ENCODE measurements at places on chromosomes 2 and 18.

DNA sequence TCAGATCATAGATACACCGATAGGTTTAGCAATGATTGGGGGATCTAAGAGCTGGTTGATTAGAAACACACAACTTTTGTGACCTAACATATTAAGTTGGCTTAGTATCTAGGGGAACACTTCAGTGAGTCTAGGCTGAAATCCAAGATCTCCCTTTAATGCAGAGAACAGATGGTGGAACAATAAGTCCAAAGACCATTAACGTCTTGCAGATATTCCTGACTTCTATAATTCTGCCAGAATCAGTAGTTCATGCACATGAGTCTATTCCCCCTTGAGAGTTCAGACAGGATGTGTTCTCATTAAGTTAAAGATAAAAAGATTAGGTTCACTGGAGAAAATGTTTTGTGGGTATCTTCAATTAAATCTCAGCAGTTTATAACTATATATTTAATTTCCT is 506.5 kb downstream of the TSN start:
- no peak for DNase-seq

- DNase-seq, result no peak
These were observed 52.0 kb downstream of the HDAC4 start for GRCh38 chr2:239348563-239349452.

DNA sequence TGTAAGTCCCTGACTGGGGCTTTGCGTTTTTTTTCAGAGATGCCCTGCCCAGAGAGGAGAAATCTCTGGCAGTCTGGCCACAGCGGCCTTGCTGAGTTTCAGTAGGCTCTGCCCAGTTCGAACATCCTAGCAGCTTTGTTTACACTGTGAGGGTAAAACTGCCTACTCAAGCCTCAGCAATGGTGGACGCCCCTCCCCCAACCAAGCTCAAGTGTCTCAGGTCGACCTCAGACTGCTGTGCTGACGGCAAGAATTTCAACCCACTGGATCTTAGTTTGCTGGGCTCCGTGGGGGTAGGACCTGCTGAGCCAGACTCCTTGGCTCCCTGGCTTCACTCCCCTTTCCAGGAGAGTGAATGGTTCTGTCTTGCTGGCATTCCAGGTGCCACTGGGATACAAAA is 31.7 kb downstream of the L3MBTL4 start:
- DNase-seq, result no peak

DNA sequence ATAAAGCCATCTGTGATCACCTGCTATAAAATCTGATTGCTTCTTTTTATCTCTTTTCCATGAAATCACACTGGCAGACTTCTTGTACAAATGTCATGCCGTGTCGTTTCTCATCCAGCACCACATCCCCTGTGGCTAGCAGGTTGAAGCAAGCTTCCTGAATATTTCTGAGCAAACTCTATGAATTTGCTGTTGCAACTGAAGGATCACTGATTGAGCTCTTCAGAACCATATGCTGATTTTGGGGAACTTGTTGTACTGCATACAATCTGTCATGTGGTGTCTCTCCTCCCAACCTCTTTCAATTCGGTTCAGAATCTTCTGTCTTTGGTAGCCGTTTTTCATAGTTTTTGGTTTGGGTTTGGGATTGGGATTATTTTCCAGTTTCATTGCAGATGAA is 57.7 kb upstream of the RBMS1 start:
- no peak for DNase-seq

DNA sequence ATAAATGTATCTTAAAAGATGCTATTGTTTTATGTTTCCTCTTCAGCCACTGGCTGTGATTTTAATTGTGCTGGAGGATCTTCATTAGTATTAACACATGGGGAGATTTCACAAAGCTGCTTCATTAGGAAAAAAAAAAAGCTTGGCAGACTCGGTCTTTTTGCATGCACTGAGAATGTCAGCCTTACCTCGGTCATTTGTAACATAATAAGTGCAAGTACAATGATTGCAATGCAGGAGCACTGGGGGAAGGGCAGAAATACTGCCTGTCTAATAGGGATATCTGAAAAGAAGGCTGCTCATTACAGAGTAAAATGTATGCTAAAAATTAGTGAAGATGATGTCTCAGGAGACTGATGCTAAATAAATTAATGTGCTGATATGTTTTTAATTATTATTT is 1.3 kb upstream of the BAZ2B start:
- no peak for DNase-seq

- peak; percentile 65 for DNase-seq
These were observed 141.8 kb downstream of the MEIS1 start for GRCh38 chr2:66576561-66577320.

- DNase-seq, result no peak
These were observed 1.9 kb downstream of the WDR12 start for GRCh38 chr2:202909394-202910192.
